HFFc6 (cell line): ENCODE measurements at places on chromosomes 5 and 9.

DNA sequence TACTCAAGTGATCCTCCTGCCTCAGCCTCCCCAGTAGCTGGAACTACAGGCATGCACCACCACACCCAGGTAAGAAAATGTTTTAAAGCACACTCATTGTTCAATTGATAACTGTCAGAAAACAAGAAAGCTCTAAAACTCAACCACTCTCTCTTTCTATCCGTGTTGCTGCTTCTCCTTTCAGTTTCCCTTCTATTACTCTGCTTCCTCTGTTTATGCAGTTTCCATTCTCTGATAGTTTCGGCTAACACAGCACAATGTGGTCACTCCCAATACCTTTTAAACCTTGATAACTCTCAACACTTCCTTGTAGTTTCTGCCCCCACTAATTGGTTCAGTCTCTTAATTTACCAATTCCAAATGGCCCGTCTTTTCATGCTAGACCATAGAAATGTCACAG is 59.2 kb upstream of the NR4A3 start:
- DNase-seq = no peak

DNA sequence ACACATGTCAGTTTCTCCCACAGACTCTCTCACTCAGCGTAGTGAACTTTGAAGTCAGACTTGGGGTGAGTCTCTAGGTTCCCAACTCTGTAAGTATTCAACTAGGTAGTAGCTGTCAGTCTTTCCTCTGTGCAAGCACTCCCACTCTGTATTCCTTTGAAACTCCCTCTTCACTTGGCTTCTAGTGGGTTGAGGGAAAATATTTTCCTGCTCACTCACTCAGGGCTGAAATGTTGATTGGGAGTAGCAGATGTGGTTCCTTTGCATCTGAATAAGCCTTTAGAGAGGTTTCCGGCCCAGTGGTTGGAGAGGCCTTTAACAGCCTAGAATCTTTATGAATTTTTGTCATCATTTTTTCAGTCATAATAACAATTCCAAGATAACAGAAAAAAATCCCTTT is 18.1 kb upstream of the ARRDC3 start:
- no peak for DNase-seq

DNA sequence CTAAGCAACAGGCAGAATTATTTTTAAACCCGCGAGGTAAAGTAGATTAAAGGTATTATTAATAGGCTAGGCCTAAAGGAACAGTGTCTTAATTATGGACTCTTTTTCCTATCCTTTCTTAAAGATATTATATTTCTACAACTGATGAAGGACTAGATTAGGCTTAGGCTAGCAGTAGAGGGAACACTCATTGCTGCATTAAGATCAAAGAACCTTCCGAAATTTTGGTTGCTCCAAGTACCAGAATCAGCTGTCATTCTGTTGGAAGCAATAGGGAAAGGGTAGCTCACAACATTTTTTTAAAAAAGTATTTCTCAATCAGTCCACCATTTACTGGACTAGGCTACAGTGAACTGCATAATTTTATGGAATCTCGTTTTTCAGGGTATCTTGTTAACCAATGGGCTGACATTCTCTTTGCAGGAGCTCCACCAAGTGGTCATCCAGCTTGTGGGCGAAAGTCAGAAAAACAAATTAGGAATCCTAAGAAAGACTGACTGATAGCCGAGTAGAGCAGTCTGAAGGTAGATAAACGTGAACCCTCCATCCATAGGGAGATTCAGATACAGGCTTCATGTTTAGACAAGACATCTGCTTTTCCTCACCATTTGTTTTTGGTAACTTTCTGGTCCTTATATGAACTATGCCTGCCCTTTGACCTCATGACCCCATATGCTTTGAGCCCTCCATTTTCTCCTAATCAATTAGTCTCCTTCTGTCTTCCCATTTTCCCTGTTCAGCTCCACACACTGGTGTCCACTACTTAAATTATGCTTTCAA is 103.6 kb upstream of the CHD1 start:
- peak; percentile 77 for DNase-seq

DNA sequence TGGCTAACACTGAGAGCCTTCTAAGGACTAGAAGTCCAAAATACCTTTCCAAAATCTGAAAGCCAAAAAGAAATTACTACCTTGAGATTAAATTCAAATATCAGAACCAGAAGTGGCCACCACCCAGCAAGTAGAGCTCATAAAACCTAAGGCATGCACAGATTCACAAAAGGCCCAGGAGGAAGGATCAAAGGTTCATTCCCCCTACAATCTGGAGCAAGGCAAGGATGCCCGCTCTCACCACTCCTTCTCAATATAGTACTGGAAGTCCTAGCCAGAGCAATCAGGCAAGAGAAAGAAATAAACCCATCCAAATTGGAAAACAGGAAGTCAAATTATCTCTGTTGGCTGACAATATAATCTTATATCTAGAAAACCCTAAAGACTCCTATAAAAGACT is 6.0 kb downstream of the RASEF start:
- no peak for DNase-seq

DNA sequence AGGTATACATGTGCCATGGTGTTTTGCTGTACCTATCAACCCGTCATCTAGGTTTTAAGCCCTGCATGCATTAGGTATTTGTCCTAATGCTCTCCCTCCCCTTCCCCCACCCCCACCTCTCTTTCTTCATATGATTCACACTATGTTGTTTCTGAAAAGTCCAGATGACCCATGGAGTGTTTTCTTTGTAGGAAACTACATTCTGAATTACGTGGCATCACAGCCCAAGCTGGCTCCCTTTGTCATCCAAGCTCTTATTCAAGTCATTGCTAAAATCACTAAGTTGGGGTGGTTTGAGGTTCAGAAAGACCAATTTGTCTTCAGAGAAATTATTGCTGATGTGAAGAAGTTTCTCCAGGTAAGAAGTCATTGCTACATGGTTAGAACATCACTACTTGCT is 30.4 kb downstream of the RANBP17 start:
- DNase-seq = peak; percentile 60
